ENCODE measurements at places on chromosomes 16 and 17.

- DNase-seq: no peak
Observed at GRCh38 chr17:77802811-77803220, 155.7 kb upstream of the TNRC6C start.

DNA sequence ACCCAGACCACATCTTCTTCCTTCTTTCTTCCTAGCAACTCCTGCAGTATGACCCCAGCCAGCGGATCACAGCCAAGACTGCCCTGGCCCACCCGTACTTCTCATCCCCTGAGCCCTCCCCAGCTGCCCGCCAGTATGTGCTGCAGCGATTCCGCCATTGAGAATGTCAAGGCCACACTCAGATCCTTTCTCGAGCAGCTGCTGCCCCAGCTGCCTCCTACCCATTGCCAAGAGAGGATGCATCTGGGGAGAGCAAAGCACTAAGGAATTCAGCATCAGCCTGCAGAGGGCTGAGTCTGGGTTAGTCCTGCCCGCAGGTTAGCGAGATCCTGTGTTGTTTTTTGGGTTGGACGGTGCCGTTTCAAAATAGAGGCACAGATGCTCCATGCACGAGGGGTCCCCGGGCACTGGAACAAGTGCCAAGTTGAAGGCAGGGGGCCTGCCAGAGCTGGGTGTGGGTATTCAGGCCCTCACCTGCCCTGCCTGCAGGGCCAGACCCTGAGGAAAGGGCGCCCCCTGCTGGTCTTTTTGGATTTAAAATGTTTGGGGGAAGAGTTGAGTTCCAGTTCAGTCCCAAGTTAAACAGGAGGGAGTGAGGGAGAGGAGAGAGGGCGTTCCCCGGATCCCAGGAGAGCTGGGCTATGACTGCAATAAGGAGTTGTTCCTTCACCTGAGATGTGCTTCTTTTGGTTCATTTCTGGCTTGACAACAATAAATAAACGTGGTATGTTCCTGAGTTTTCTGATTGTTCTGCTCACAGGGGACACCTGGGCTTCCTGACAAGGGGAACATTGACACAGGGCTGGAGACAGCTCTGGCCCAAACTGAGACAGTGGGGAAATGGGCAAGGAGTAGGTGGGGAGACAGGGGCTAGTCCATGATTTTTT is 4.9 kb downstream of the CDK3 start:
- no peak for DNase-seq

GRCh38 chr17:34081269-34081668 is 173.8 kb upstream of the CCL2 start:
- DNase-seq: no peak

GRCh38 chr16:11411059-11411550 is 65.8 kb downstream of the RMI2 start:
- no peak for DNase-seq

DNA sequence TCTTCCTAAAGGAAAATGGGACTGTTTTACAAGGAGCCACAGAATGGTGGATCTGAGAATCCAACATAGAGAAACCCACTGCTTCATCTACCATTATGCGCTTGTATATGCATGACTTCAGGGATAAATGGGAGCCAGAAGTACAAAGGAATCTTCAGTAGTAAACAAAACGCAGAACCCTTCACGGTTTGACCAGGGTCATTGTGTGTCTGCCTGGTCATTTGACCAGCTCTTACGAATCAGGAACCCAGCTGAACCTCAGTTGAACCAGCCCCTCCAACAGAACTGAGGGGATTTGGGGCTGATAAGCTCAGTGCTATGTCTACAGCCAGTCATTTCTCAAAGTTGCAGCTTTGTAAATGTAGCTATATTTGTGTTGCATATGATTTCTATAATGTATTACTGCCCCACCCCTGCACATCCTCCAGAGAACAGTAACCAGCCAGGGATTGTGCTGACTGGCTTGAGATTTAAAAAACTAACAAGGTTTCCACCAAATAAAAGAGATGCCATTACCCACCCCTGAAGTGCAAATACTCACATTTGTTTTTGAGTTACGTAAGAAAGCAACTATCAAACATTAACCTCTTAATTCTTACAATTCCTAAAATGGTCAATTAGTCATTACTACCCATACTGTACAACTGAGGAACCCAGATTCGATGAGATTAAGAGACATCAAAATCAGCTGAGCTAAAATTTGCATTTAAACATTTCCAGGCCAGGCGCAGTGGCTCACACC is 6.3 kb downstream of the CMTM4 start:
- no peak for DNase-seq

- no peak for DNase-seq
Observed at GRCh38 chr16:85733155-85733838, 17.6 kb downstream of the C16orf74 start.

DNA sequence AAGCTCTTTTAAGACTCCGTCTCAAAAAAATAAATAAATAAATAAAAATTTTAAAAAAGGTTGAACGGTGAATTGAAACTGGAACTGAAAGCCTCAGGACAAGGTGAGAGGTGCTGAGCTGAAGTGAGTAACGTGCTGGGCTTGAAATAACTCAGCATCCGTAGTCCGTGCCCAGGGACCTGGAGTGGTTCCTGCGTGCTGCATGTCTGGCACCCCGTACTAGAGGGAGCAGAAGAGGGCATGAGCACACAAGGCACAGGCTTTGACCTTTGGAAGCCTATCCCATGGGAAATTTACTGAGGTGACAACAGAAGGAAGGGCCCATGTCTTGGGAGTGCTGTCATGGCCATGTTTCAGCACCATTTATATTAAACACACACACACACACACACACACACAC is 4.5 kb upstream of the MEIOB start:
- no peak for DNase-seq

DNA sequence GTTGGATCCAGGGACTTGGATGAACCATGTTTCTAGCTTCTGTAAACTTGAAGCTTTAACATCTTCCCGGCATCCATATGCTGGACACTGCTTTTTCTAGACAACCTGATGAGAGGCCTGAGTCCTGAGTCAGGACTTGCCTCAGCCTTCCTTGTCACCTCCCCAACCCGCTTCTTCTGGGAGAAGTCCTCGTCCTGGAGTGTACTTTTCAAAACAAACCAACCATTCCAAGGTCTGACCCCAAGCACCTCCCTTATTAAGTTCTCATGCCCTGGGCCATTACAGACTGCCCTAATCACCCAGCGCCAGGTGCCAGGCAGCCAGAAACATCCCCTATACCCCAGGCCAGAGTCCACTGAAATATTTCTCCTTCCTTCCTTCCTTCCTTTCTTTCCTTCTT is 59.4 kb downstream of the CLEC19A start:
- no peak for DNase-seq

DNA sequence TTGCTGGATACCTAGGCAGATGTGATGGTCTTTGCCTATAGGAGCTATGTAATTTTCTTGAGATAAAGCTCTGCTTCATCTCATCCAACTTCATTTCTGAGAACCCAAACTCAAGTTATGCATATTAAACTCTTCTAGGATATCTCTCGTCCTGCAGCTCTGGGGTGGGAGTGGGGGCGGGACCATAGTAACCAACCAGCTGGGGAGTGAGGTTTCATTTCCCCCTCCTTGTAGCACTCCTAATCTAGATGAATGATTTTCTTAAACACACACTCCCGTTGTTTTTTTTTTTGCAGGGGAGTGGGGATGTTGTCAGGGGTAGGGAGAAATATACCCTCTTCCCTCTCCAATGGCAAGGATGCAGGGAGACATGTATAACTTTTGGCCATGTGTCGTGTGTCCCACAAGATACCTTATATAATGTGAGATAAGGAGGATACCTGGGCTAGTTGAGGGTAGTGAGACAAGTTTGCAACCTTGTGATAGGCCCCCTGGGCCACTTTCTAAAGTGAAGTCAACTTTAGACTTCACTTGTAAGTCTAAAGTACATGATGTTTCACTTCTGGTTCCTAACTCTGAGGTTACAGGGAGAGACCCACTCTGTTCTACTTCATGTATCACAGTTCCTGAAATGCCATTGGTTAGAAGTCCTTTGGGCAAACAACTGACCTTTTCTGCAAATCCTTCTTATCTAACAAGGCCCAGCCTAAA is 10.5 kb upstream of the HEATR6 start:
- DNase-seq: no peak

DNA sequence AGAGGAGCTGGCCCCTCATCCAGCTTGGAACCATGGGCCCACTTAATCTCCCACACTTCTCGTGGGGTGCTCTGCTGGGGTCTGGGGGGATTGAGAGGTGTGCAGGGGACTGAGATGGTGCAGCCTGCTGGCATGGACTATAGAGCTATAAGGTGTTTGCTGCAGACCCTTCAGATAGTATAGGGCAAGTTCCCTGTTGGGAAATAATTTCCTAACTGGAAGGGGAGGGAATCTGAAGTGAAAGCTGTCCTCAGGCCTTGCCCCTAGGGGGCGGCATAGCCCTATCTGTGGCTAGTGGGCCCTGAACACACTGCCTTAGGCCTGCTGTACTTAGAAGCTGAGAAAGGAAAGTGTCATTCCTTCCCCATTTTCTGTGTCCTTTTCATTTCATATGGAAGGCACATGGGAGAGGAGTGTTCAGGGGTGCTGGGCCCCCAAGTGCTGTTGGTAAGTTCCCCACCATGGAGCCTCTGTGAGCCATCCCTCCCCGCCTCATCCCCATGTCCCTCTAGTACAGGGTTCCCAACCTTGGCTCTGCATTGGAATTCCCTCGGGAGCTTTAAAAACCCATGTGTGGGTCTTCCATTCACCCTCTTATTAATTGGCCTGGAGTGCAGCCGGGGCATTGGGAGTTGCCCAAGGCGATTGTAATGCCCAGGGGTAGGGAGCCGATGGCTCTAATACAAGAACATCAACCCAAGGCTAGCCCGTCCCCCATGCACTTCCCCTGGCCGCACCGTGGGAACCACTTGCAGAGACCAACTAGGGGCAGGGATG is 19.7 kb downstream of the GOSR2 start:
- no peak for DNase-seq

DNA sequence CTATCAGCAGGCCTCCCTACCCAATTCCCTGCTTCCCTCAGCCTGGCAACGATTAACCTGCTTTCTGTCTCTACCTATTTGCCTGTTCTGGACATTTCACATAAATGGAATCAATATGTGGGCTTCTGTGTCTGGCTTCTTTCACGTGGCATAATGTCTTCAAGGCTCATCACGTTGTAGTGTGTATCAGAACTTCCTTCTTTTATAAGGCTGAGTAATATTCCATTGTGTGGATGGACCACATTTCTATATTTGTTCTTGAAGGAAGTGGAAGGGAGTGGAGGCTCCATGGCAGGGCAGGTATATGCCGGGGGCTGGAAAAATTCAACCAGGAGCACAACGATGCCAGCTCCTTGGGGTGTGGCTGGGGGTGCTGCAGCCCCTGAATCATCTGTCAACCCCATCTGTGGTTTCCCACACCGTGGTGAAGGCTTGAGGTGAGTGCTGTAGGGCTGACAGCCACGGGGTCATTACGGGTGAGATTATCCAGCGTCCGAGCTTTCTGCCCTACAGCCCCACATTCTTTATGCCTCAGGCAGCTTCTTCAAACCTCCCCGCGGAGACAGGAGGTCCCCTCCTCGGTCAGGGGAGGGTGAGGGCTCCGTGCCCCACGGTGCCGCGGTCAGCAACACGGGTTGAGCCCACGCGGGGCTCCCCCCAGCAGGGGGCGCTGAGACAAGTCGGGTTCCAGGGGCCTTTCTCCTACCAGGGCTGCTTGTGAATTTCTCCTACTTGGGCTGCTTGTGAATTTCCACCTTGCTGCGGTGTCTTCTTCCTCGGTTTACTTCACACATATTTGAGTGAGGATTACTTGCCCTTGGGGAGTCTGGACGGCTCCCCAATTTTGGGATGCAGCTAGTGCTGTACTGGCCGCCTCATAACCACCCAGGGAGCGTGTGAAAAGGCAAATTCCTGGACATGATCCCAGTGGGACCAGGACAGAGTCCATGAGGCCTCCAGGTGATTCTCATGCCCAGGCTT is 18.3 kb upstream of the WFIKKN2 start:
- no peak for DNase-seq

- DNase-seq: no peak
Observed at GRCh38 chr16:67246081-67246755, 1.1 kb downstream of the FHOD1 start.

GRCh38 chr17:55728833-55729232 is 6.2 kb upstream of the TMEM100 start:
- no peak for DNase-seq

DNA sequence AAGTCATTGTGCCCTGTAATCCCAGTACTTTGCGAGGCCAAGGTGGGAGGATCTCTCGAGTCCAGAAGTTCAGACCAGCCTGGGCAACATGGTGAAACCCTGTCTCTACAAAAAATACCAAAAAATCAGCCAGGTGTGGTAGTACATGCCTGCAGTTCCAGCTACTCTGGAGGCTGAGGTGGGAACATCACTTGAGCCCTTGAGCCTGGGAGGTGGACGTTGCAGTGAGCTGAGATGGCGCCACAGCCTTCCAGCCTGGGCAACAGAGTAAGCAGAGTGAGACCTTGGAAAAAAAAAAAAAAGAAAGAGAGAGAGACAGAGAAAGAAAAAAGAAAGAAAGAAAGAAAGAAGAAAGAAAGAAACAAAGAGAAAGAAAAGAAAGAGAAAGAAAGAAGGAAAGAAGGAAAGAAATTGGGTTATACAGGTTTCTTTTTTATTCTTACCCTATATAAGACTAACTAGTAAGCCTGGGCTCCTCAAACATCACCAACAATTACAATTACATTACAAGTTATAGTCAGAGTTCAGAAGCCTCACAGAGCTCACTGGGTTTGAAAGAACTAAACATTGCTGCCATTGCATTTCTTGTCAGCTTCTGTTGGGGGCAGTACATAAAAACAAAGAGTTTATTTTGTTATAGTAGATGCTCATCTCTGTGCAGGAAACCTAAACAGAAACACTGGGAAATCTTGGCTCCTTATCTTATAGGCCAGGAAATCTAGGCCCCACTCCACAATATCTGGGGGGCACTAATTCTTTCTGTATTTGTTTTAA is 6.7 kb upstream of the ABCA9 start:
- DNase-seq: no peak

DNA sequence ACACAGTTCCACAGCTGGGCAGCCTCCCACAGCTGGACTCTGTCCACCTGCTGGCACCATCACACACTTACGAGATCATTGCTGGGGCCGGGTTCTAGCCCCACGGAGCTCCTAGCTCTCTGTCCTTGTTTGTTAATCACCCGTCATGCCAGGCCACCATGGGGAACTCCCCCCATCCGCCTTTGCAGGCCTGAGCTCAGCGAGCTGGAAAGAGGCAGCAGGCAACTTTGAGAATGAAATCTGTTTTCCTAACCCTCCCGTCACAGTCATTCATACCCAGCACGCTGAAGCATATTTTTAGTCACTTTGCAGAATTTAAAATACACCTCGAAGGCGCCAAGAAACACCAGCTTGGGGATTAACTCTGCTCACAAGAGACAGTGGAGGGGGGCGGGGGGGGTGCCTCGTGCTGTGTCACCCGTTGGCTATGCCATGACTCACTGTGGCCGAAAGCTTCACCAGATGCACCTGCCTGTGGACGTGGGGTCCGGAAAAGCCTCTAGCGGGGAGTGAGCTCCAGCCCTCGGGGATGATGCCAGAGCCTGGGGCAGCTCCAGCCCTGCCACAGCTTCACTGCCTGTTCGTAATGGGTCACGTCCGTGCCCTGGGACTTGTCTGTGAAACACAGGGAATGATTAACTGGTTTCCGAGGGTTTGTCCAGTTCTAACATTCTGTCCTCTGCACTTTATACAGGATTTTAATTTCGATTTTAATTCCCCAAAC is 1.4 kb upstream of the SPNS2 start:
- no peak for DNase-seq
